ENCODE measurements at places on chromosomes 1 and 21.

DNA sequence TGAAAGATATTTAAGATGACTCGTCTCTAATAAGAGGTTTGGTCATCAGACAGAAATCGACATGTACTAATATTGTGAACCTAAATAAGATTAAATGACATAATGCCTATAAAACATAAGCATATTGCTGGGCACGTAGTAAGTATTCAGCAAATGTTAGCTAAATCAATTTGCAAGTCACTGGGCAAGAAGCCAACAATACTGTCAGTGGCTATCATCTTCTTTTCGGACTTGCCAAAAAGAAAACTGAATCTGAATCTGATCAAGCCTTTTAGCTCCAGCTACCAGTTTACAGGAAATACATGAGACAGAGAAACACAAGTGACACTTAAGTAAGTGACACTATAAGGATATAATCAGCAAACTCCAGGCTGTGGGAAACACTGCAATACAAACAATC, 46.0 kb downstream of the RPL5 start:
- no peak for DNase-seq

GRCh38 chr1:9600861-9601834, 12.4 kb downstream of the TMEM201 start:
- DNase-seq, result no peak

DNA sequence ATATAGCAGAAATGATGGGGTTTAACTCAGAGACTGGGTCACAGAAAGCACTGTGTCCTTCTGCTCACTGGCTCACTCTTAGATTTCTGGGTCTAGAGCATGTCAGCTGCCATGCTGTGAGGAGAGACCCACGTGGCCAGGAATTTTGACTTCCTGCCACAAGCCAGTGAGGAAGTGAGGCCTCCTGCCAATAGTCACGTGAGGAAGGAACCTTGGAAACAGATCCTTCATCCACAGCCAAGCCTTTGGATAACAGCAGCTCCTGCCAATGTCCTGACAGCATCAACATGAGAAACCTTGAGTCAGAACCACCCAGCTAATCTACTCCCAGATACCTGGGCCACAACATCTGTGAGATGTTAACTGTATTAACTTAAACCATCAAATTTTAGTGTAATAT, 114.5 kb upstream of the PLPPR5 start:
- no peak for DNase-seq

GRCh38 chr1:66919828-66920227, 4.8 kb downstream of the DNAI4 start:
- no peak for DNase-seq

DNA sequence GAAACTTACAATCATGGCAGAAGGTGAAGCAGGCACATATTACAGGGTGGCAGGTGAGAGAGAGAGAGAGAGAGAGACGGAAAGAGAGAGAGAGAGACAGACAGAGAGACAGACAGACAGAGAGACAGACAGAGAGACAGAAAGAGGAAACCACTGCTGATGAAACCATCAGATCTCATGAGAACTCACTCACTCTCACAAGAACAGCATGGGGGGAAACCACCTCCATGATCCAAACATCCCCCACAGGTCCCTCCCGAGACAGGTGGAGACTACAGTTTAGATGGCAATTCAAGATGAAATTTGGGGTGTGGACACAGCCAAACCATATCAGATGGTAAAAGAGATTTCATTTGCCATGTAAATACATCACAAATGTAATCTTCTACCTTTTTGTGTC, 708.1 kb downstream of the MRPL39 start:
- no peak for DNase-seq

DNA sequence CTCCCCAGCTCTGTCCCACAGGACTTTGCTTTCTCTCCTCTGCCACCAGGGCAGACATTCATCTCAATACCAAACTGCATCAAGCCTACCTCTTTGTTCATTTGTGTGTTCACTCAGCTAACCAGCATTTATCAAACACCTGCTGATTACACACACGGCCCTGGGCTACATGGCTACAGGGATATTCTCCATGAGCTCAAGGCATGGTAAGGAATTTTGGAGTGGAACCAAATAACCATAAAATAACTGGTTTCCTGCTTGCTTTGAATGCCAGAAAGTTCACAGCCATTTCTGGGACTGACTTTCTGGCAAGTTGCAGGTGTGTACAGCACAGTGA, 54.6 kb downstream of the LDLRAD2 start:
- DNase-seq, result no peak

GRCh38 chr1:173601588-173601987, 1.3 kb downstream of the SLC9C2 start:
- DNase-seq, result no peak

GRCh38 chr1:234570329-234571120, 39.5 kb downstream of the IRF2BP2 start:
- DNase-seq, result no peak

DNA sequence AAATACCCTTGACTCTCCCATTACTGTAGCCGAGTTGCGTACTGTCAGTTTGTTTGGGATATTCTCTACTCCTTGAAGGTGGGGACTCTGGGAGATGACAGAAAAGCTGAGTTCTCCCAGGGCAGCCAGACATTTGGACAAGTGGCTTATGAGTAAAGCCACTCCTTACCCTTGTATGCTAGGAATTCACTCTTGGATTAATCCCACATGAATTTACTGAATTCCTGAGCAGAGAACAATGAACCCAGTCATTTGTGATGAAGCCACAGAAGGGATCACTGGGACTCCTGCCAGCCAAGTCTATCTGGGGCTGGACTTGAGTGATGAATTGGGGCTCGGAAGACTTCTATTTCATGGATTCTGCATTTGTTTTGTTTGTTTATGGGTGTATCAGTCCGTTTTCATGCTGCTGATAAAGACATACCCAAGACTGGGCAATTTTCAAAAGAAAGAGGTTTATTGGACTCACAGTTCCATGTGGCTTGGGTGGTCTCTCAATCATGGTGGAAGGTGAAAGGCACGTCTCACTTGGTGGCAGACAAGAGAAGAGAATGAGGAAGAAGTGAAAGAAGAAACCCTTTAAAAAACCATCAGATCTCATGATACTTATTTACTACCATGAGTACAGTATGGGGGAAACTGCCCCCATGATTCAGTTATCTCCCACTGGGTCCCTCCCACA, 25.1 kb downstream of the C1orf116 start:
- no peak for DNase-seq

DNA sequence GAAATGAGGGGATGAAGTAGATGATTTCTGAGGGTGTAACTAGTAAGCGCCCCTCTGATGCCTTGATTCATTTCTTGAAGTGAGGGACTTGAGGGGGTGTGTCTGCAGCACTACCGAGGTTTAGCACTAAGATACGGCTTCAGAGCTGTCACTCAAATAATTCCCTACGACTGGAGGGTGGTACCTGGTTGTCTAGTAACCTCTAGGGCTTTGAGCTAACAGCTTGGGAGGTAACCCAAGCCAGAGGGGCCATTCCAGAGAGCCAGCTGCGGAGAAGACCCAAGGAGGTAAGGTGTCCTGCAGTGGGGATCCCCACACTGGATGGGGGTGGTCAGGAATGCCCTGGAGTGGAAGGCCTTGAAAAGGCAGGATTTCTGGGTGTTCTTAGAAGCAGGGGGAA, at the start of gene TTC24:
Gene TTC24 (plus strand): TSS at position 252 of the 400 bp plus-strand sequence. CDS start 1,642 bp downstream, outside the sequence.
- DNase-seq, result no peak
